ENCODE measurements at places on chromosomes 12 and 14.

DNA sequence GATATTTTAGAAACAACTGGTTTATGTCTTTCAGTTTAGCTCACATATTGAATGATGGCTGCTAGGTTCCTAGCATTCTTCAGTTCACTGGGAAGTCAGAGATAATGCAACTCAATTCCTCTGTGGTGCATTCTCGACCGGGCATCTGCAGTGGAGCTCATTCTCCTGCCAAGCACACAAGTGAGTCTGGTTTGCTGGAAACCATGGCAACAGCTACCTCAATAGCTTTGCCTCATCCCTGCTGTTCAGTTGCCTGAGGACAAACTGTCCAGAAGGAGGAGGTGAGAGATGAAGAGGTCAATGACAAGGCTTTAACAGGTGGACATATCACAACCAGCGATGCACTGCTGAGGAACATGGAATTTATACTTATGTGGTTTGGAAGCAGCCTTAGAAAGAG, 816.9 kb downstream of the AACS start:
- DNase-seq: no peak

DNA sequence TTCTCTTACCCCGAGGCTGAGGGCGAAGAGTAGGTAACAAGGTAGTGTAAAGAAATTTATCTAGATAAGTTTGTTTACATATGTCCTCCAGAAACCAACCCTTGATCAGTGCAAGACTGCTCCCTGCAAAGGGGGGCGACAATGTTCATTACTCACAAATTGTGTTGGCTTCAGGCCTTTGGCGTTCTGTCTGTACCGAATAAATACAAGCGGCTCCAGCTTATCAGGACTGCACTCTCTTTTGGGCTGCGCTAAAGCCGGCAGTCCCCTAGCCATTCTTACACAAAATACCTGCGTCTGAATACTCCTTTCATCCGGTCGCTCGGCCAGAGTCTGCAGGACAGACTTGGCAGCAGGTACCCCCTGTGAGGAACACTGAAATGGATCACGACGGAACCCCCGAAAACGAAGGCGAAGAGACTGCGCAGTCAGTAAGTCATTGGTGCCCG, 116.4 kb downstream of the PPHLN1 start:
- no peak for DNase-seq

DNA sequence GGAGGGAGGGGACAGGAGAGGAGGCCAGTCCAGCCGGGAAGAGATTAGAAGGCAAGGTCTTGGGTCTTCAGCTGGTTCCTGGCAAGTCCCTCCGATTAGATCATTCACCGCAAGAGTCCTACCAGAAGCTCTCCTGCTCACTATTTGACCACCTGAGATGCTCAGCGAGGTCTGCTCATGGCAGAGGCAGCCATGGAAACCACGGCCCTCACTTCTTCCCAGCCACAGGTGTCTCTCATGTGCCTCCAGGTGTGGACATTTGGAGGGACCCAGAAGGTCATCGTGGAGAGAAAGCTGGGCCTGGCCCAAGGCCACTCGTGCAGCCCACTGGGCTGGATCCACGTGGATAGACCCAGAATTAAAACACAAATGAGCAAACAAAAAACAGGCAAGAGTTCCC, 99.5 kb downstream of the DICER1 start:
- no peak for DNase-seq

- DNase-seq: no peak
Observed at GRCh38 chr12:11711651-11712327, 62.3 kb downstream of the ETV6 start.

DNA sequence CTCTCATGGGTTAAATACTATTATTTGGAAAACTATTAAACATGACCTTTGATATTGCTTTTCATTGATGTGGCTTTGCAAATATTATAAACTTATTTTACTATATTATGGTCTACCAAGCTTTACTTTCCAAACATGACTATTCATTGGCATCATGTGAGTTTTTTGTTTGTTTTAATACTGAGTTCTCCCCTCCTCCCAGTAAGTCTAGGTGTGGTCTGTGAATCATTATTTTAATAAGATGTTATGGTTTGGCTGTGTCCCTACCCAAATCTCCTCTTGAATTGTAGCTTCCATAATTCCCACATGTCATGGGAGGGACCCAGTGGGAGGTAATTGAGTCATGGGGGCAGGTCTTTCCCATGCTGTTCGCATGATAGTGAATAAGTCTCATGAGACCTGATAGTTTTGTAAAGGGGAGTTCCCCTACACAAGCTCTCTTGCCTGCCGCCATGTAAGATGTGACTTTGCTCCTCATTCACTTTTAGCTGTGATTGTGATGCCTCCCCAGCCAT, 80.0 kb downstream of the BORCS5 start:
- no peak for DNase-seq

GRCh38 chr12:40253936-40254335, 29.1 kb downstream of the LRRK2 start:
- DNase-seq: no peak

- DNase-seq: no peak
Observed at GRCh38 chr12:53988541-53989226, 3.7 kb downstream of the HOXC10 start.

- DNase-seq: no peak
Observed at GRCh38 chr12:42180990-42181596, 36.4 kb upstream of the GXYLT1 start.

- DNase-seq: no peak
Observed at GRCh38 chr12:55443776-55444175, at the start of gene OR6C2. Gene OR6C2 (plus strand): TSS chr12:55444076. CDS start chr12:55452214, 8,138 bp downstream.

DNA sequence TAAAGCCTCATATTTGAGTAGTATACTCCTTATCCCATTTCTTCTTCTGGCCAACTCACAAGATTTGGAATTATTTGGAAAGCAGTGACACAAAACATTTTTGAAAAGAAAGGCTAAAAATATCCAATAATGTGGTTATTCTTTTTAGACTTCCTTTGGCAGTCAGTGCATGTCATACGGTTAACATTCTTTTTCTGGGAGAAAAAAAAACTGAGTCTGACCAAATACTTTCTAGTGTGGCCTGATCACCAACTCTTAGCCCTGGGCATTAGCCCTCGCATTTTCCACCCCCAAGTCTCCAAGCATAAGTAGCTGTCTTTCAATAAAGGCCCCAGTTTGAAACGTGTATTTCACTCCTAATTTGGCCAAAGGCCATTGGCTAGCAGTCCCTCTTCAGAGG, 5.9 kb downstream of the RASSF3 start:
- no peak for DNase-seq

DNA sequence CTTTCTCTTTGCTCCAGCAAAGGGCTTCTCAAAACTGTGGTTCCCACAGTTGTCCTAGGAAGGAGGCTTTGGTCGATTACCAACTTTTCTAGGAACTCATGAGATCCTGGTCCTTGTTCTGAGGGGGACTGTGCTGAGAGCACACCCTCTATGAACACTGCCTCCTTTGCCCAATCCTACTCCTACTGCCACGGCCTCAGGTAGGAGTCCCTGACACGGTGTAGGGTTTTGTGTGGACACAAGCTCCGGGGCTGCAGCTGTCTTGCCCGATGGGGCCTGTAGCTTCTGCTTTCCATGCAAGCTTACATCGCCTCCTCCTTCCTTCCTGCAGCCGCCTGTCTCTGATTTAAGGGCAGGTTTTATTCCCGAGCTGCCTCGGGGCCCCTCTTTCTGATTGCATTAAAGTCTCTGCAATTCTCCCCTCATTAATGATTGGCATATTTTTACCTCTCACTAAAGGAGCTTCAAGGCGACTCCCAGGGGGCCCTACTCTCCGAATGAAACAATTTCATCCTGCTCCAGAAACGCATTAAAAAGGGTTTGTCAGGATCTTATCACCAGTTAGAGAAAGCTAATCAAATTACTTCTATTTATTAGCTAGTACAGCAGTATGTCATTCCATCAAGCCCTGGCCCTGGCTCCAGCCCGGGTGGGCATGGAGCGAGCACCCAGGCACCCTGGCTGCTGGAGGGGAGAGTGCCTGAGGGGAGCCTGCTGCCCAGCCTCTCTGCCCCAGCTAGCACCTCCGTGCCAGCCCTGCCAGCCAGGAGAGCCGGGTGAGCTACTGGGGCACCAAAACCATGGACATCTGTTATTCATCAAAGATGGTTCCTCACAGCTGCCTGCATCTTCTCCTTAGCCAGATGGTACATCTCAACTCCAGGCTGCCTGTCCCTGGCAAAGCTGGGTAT, 38.0 kb upstream of the ESRRB start:
- DNase-seq: no peak

DNA sequence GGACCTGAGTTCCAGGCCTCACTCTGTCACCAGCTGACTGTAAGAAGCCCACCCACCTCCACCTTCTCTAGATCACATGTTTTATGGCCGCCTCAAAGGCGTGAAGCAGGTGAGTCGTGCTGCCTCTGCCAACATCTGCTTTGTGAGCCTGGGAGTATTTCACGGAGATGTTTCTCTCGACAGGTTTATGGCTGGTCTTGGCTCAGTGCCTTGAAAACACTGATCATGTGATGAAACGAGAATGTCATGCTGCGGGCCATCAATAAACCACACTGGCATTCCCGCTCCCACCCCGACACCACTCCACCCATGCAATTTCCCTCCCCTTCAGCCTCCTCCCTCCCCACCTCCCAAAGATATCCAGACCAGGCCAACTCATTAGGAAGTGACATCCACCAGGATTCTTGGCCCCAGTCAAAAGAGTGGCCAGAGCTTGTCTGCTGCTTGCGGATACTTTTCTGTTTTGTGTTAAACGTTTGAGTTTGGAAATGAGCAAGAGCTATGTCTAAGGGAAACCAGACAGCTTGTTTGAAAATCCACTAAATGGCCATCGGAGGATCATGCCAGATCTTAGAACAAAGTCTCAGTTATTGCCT, 53.8 kb upstream of the NTF3 start:
- peak; percentile 64 for DNase-seq

GRCh38 chr14:75499084-75499875, 23.0 kb upstream of the BATF start:
- no peak for DNase-seq

- no peak for DNase-seq
Observed at GRCh38 chr14:36756226-36756625, 94.6 kb downstream of the PAX9 start.

- DNase-seq: no peak
Observed at GRCh38 chr12:98699586-98699985, 54.5 kb downstream of the APAF1 start.

DNA sequence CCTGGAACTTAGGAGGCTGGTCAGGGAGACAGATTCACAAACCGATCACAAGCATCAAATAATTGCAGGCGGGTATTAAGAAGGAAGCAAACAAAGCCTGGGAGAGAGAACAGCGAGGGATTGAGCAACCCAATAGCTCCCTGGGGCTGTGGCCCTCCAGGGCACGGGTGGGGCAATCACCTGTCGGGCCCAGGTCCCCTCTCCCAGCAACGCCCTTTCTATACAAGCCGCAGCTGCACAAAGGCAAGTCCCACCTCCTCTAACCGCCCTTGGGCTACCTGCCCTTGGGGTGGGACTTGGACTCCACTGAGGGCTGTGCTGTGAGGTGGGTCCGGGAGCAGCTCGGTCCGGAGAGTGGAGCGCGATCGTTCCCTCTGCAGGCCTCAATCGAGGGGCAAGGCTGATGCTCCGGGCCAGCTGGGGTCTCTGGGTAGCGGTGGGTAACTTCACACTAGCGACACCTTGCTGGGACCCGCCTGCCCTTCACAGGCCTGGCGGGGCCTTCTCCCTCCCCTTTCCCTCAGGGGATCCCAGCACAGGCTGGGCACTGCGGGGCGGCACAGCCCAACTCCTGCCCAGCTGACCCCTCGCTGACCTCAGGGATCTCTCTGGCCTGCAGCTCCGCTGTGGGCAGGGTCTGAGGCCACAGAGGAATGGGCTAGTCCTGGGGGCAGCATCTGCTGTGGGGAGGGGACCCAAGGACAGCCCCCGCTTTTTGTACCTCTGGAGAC, 8.0 kb downstream of the PHB2 start:
- no peak for DNase-seq

DNA sequence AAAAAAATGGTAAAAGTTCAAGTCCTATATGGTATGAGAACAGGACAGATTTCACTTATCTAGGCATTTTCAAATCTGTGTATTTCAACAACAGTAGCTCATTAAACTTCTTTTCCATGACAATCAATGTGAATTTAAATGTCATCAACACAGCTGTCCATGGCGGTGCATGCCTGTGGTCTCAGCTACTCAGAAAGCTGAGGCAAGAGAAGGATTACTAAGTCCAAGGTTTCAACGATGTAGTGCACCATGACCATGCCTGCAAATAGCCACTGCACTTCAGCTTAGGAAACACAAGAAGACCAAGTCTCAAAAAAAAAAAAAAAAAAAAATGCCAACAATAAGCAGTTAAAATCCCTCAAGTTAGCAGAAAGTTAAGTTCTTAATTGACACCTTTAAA, 214.6 kb downstream of the C12orf50 start:
- DNase-seq: no peak

DNA sequence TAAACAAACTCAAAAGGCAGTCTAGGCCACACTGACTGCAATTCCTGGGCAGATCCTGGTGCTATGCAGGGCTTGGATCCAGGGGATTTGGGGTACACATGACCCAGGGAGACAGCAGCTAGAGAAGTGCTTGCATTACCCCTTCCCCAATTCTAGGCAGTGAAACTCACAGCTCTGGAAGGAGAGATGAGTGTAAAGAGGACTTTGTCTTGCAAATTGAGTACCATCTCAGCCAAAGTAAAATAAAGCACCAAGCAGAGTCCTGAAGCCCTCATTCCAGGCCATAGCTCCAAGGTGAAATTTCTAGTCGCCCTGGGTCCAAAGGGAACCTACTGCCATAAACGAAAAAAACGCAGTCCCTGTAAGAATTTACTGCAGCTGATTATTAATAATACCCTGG, 644.9 kb upstream of the FLRT2 start:
- no peak for DNase-seq

DNA sequence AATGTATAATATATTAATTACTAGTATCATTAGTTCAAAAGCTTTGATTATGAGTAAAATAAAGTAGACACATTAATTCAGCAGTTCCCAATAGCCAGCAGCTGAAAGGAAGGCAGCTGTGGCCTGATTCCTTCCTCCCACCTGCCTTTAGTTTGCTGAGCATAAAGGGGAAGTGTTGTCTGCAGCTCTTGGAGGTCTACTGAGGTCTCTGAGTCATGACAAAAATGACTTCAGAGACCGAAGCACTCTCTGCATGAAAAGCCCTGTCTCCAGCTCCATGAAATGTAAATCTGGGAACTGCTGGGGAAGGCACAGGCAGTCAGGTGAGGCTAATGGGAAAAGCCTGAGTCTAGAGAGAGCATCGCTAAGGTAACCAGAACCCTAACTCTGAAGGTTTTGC, 165.4 kb downstream of the NRXN3 start:
- DNase-seq: no peak

DNA sequence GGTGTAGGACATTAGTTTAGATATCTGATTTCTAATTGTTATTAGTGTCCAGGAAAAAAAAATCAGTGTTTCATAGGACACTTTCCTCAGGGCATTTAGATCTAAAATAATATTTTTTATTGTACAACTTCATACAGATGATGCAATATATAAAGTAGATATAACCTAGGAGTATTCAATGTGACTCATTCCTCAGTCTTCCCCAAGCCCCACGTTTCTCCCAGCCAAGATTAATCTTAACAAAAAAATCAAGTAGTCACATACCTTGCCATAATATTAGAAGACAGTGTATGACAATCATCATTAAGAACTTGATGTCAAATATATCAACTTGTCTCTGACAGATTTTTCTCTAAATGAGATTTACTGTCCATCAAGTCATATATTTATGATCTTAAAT, 37.1 kb downstream of the PPFIA2 start:
- DNase-seq: no peak
